Activated gamma-delta T cell treated with anti-CD3 and anti-CD28 coated beads, Interleukin-2, amount 50 U/mL, for 16 hours (primary cell): ENCODE measurements at places on chromosomes 5 and 9.
A peak's percentile ranks its signal among the peaks of the same experiment; 100 is the strongest.

DNA sequence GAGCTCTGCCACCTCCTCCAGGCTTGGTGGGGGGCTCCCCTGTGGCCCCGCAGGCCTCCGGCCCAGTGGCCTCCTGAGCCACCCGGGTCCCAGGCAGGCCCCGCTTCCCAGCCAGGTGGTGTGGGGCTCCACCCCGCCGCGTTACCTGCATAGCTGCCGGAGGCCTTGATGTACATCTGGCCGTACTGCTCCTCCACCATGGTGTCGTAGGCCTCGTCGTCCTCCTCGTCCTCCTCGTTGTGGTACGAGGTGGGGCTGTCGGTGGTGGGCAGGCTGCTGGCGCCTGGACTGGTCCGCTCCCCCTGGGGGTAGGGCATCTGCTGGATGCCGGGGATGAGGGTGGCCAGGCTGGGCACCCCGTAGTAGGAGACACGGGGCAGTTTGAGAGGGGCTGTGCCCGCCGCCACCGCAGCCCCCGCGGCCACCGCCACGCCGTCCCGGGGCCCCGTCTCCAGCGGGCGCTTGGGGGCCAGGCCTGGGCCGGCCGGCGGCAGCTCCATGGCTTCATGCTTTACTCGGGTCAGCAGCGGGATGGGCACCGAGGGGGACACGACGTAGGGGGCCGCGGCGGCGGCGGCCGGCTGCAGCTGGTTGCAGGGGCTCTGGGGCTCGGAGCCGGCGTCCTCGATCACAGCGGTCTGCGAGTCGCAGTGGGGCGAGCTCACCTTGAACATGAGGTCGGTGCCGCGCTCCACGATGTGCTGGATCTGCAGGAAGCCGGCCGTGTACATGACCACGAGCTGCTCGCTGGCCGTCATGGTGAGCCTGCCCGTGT lies 45.4 kb downstream of the NACC2 start:
- DNase-seq: no peak

DNA sequence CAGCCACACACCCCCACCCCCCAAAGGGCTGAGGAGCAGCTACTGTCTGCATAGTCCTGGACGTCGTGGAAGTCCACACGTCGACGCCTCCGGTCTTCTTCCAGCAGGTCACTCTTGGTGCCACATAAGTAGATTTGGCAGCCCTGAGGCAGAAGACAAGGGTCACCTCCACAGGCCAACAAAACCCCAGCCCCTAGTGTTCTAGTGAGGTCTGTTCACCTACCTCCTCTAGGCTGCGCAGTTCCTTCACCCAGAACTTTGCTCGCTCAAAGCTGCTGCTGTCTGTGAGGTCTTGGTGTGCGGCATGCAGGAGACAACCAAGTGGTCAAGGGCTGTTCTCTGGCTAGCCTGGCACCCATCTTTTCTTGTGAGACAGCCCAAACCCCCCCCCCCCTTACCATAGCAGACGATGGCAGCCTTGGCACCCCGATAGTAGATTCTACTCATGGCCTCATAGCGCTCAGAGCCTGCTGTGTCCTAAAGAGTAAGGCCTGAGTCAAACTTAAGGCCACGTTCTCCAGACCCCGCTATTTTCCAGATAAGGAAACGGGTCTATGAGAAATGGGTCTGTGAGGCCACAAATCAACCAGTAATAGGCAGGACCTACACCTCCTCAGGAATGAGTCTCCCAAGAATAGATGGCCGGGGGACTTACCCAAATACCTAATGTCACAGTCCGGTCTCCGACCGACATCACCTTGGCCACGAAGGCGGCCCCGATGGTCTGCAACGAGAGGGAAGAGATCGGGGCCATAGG lies 987 bp downstream of the RAB24 start:
- no peak for DNase-seq

DNA sequence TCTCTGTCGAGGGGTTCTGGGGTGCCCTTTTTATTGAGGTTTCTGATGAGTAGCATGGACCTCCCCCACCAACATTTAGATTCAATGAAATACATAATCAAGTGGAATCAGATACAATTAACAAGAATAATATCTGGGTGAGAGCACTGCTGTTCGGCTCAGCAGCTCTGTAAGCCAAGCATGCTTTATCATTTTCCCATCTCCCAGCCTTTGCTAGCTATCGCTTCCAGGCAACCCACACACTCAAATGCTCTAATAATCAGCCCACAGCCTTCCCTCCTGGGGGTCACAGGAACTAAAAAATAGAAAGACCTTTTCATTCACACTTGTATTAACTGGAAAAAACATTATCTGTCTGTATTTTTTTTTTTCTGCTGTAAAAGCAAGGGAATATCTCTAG lies 8.9 kb downstream of the PLPPR1 start:
- DNase-seq: no peak

- no peak for DNase-seq
Measured at GRCh38 chr9:87109851-87110250, 162.5 kb upstream of the GAS1 start.

GRCh38 chr9:131068076-131068816 lies 28.1 kb upstream of the AIF1L start:
- no peak for DNase-seq

DNA sequence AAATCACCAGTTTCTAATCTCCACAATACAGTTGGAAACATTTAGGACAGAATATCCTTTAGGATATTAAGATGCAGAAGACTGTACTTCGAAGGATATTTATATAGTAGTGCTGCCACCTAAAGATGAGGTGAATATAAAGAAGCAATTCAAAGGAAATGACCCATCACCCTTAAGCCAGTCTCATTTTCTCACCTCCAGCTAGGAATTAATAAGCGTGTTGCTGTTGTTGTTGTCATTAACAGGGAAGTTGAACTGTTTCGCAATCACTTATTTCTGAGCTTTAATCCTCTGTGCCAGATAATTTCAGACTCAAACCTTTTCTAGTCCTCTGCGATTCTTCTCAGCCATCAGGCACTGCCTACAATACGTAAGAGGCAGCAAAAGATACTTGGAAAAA lies 7.8 kb upstream of the PURA start:
- no peak for DNase-seq

GRCh38 chr9:28073270-28073669 lies 500.0 kb upstream of the C9orf72 start:
- DNase-seq: no peak

- no peak for DNase-seq
Measured at GRCh38 chr9:109385499-109385898, 64.6 kb upstream of the EPB41L4B start.

DNA sequence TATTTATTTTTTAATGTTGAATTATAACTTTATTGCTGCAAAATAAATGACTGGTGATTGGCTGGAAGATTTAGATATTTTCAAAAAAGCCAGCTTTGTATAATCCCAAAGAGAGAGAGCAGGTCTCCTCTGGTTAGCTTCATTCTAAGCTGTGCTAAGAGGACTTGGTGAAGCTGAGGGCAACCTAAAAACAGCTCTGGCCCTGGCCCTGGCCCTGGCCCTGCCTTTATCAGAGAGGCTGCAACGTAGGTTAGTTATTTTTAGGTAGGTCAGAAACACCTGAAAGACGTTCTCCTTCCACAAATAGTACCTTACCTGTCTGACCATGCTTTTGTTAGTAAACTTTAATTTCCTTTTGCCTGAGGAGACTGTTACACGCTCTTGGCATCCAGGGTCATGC lies 58.7 kb downstream of the KLF9 start:
- DNase-seq: no peak

DNA sequence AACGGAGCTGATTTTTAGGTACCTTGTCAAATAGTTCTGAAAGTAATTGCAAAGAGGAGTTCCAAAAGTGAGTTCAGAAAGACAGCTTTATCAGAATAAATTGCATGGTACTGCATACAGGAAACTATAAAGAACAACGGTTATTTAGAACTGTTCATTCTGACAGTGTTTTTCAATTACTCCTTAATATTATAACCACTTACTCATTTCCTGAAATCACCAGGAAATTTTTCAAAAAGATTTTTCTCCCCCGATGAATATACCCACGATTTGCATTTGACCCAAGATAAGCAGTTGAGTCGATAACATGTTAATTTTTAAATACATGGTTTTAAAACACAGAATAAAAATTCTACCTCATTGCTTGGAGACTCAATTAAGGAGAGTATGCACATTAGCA lies 9.4 kb downstream of the DOCK8 start:
- no peak for DNase-seq

DNA sequence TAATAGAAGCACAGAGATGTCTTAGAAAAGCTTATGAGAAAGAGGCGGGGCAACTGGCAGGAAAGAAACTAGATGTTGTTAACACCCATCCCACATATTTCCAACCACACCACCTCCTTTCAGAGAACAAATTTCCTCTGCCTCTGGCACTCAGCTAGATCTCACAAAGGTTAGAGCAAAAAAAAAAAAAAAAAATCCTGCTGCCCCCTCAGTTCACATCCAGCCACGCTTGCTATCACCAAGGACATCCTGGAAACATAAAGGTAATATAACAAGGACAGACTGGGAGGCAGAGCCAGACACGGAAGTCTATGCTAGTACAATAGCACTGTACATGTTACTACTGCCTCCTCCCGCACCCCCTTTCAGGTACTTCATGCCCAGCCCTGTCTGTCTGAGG lies 238.0 kb upstream of the PTGER4 start:
- DNase-seq: peak; percentile 29

DNA sequence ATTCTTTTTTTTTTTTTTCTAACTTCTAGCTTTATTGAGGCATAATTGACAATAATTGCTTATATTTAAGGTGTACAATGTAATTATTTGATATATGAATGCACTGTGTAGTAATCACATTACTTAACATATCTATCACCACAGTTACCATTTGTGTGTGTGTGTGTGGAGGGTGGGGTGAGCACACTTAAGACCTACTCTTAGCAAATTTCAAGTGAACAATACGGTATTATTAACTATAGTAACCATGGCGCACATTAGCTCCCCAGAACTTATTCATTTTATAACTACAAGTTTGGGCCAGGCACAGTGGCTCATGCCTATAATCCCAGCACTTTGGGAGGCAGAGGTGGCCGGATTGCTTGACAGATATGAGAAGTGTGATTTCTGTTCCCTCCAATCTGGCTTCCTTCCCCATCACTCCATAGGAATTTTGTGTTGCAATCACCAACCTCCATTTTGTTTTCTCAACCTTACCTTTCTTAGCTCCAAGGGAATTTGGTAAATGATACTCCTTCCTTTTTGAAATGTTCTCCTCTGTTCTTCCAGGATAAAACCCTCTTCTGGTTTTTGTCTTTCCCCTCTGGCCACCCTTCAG lies 14.9 kb downstream of the TXN start:
- DNase-seq: no peak

- DNase-seq: no peak
Measured at GRCh38 chr5:17118631-17119030, 98.8 kb upstream of the BASP1 start.

DNA sequence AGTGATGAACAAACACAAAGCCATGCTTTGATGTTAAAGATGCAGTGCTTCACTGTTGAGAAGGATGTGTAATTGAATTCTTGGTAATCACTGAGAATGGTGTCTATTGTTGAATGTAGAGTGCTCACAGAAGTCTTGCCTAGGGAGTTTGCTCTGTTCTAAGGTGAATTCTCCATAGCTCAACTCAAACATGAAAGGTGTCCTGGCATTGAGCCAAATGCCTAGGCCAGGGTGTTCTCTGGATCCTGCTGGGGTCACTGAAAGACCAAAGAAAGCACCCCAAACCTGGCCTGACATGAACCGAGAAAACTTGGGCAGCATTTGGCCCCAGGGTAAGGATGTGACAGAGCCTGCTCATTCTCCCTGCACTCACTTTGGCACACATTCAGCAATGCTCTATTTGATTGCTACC lies 217.3 kb downstream of the ARL15 start:
- DNase-seq: no peak

GRCh38 chr5:112846556-112846955 lies 14.5 kb upstream of the SRP19 start:
- DNase-seq: no peak

DNA sequence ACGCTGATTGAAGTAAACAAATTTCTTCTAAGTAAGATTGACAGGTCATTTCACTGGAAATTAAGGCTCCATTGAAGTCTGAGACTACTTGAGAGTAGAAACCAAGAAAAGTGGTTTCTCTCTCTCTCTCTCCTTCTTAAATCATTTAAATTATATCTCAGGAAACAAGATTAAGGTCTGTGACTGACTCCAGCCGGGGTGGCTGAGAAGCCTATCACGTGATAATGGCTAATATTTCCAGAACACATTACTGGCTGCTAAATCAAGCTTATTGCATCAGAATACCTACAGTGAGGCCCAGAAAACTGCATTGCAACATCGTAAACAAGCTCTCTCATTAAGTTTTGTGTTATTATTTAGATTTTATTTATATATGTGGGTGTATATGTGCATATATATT lies 88.4 kb downstream of the PTCD2 start:
- no peak for DNase-seq

- no peak for DNase-seq
Measured at GRCh38 chr9:125505988-125506438, 201.0 kb downstream of the MAPKAP1 start.

DNA sequence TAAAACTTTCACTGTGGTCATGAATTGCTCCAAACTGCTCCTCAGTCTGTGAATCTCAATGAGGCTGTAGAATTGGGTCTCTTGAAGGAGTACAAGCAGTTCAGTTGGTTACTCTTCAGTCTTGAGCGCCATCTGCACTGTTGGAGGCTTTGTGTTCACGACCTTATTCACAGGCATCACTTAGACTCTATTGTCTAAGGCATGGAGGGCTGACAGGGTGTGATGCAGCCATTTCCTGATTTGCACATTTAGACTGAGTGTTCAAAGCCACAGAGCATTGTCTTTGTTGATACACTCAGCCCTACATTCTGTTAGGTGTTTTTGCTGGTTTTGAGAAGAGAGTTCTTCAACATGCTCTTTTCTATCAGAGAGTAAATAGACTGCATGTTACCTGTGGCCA lies 355.9 kb upstream of the RIOK2 start:
- DNase-seq: no peak

DNA sequence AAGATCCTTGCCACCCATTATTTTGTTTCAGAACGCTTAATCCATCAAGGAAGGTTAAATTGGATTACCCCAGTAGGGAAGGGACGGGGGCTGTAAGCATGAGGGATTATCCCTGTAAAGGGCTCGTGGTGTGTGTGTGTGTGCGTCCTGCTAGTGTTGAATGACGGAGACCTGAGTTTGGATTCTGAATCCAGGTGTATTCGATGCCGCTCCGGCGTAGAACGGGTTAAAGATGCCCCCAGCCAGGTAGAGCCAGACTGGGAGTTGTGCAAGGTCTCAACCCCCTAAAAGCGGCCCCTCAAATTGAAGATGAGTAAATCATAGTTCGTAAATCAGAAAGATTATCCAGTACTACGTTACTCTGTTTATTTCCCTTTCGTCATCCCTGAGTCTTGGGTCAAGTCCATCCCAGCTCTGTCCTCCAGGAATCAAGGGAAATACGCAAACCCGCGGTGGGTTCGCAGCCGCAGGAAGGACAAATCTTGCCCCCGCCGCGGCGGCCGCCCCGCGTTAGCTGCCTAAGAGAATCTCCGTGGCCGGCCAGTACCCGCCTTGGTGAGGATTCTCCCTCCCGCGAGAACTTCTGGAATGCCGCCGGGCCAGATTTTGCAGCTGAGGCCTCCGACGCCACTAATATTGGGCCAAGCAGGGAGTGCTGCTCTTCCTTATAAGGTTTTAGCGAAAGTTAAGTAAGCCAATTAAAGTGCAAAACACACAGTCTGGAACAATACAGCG lies 586 bp upstream of the MTAP start:
- no peak for DNase-seq
